ENCODE measurements at places on chromosomes 7 and 10. TPM values are rescaled to one million over a fixed set of nuclear protein-coding genes. Genes with fewer than 3 reads are reported as not detected.

- DNase-seq = no peak
Observed at GRCh38 chr7:92402920-92403759, 44.1 kb upstream of the GATAD1 start.

GRCh38 chr7:519484-520390 is at the start of gene PDGFA:
Gene PDGFA (minus strand): TSS chr7:519846. CDS start chr7:519001, 845 bp downstream.
- no peak for DNase-seq

DNA sequence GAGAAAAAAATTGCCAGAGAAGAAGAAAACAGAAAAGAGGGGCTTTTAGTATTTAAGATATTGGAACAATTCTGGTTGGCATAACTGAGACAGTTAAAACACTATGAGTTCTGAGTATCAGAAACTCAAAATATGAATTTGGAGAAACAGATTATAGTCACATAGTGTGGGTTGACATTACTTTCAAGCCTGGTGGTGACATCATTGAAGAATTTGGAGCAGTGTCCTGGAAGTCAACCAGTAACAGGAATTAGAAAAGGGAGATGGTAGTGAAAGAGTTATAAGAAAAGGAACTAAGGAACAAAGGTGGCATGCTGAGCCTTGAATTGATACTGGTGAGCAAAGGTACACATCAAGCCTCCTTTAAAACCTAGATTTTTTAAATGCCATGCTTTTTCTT is 88.2 kb downstream of the ZNF438 start:
- no peak for DNase-seq

GRCh38 chr10:58996063-58996462 is 180.4 kb upstream of the PHYHIPL start:
- DNase-seq = no peak

- no peak for DNase-seq
Observed at GRCh38 chr10:49332333-49332732, 33.4 kb downstream of the C10orf71 start.

- no peak for DNase-seq
Observed at GRCh38 chr7:83211685-83212084, 49.0 kb upstream of the PCLO start.

ALOX5 gene
- 52.5 TPM for polyA plus RNA-seq

ANKRD61 gene
- polyA plus RNA-seq = 0.06 TPM
